ENCODE measurements at places on chromosomes 12 and 14.

DNA sequence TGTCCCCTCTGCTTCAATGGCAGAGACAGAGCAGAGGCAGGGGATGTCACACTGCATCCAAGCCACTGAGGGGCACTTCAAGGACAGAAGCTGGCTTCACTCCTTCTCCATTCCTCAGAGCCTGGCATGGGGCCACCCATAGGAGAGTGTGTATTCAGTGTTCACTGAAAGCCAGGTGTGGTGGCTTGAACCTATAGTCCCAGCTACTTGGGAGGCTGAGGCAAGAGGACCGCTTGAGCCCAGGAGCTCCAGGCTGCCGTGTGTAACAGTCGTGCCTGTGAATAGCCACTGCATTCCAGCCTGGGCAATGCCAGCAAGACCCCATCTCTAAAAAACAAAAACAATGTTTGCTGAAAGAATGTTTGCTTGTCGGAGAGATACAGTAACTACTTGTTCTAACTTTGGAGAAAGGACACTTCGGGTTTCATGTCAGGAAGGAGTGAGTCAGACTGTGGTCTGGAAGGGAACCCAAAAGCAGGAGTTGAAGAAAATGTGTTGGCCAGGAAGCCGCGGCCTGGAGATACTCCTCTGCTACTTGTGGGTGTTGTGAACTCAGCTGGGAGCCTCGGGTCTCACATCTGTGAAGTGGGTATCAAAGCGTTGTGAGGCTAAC is 43.4 kb downstream of the ELK3 start:
- peak; percentile 17 for DNase-seq

DNA sequence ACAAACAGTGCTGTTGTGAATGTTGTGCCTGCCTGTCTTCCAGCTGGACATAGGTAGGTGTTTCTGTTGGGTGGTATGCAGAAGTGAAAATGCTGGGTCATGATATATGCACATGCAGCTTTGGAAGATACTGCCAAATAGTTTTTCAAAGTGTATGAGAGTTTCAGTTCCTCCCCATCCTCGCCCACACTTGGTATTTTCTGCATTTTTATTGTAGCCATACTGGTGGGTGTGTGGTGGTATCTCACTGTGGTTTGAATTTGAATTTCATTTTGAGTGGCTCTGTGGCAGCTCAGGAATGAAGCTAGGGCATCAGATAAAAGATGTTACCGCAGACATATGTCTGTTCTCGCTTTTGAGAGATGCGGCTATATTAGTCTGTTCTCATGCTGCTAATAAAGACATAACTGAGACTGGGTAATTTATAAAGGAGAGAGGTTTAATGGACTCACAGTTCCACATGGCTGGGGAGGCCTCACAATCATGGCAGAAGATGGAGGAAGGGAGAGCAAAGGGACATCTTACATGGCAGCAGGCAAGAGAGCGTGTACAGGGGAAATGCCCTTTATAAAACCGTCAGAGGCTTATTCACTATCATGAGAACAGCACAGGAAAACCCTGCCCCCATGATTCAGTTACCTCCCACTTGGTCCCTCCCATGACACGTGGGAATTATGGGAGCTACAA is 183.1 kb downstream of the CAND1 start:
- DNase-seq: no peak

DNA sequence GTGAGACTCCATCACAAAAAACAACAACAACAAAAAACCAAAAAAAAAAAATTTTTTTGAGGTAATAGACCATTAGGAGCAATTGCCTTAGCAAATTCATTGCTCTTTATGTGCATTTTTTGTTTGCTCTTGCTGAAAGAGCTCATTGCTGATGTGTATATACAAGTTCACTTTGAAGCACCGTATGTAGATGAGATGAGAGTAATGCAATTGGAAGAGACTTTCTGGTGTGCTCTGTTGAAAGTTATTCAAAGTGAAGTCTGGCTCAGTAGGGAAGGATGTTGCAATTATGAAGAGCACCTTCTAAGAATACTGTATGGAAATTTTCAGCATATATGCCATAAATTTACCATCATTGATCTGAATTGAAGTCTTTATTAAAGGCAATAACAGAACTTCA is 46.7 kb upstream of the KLRD1 start:
- DNase-seq: no peak

DNA sequence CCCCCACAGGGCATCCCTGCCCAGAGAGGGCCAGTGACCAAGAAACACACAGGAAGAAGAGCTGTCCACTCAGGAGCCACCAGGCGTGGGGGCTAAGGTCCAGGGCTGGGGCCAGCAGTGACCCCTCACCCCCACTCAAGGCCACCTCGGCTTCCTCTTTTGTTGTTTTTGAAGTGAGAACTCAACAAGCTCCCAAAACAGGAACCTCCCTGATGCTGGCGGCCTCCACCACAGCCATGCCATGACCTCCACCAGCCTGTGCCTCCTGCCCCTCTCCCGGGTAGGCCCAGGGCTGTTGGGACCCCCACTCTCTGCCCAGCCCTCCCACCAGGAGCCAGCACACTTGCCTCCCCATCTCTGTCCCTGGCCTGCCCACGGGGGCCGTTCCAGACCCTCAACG is 7.8 kb downstream of the AKT1 start:
- no peak for DNase-seq

- DNase-seq: no peak
These were observed 199.7 kb upstream of the ATXN7L3B start for GRCh38 chr12:74337951-74338350.

- no peak for DNase-seq
These were observed 77.4 kb downstream of the RIN3 start for GRCh38 chr14:92590941-92591340.
